Urinary bladder (tissue), 4 donors: ENCODE measurements at places on chromosomes 16 and 17. TPM values are rescaled to one million over a fixed set of nuclear protein-coding genes. Genes with fewer than 3 reads are reported as not detected.

DNA sequence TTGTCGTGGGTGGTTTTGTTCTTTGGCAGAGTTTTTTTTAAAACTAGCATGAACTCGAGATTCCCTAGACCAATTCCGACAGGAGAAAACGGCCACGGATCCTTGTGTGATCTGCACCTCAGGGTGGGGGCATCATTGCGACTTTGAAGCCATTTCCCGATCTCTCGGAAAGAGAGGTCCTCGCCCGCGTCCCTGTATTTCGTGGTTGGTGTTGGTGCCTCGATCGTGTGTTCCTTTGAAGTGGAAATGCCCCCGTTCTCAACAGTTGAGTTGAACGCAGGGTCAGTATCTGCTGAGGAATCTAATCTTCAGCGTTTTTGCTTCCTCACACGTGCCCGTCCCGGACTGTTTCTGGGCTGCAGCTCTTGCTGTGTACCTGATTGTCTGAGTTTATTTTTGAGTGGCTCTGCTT, 1.1 kb downstream of the CRAMP1 start:
- DNase-seq, result no peak

- DNase-seq, result no peak
These were observed 109.4 kb upstream of the AXIN2 start for GRCh38 chr17:65670667-65671371.

DNA sequence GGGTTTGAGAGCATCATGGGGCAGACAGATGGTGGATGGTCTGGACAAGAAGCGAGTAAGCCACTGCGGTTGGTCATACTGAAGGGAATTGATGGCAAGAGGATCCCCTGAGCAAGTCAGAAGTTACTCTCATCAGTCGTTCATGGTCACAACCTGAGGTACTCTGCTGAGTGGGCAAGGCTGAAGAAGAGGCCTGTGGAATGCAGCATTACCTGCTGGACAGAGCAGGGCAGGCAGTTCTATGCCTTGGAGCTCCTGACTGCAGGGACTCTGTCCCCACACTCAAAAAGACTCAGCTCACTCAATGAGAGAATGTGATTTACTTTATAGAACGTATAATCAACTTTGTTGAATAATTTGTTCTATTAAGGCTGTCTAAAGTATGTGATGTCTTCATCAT, 28.3 kb downstream of the ALDH3A2 start:
- DNase-seq, result no peak

The KCNG4 gene
- not detected for total RNA-seq

DNA sequence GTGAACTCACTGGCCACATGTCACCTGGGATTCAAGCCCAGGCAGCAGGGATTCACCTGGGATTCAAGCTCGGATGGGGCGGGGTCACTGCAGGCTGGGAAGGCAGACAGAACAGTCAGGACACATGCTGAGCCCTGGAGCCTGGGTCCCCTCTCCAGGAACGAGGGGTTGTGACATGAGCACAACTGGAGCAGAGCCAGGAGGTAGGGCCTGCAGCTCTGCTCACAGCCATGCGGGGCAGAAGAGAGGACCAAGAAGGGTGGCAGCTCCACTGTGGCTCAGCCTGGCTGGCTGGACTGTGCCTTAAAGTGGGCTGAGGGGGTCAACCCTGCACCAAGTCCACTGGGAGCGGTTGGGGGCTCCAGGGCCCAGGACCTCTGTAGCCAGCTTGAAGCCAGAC, 150.1 kb downstream of the RAB11FIP4 start:
- DNase-seq, result no peak

GRCh38 chr17:42873315-42873714, 22.3 kb downstream of the AOC3 start:
- DNase-seq, result no peak
